ENCODE measurements at places on chromosomes 3 and 15.

DNA sequence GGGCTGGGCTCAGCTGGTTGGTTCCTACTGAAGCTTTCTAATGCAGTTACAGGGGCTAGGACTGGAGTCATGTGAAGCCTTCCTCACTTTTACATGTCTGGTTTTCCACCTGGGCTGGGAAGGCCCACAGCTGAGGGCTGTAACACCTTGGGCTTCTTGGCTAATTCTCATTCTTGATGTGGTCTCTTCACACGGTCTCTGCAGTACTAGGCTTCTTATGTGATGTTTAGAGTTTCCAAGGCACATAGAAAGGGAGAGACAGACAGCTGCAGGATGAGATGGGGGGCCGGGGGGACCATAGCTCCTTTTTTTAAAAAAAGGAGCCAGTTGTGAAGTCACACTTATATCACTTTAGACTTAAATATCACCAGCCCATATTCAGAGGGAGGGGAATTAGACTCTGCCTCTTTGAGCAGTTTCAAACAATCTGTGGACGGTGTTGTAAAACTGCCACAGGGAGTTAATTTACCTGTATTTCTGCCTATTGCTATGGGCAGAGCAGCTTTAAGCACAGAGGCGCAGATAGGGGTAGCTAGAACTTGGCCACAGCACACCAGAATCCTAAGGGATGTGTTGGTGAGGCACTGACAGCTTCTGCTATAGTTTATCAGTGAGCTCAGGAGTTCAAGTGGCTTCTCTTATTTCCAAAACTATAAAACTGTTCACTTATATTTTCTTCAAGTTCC, 46.7 kb downstream of the NKIRAS1 start:
- no peak for ATAC-seq

DNA sequence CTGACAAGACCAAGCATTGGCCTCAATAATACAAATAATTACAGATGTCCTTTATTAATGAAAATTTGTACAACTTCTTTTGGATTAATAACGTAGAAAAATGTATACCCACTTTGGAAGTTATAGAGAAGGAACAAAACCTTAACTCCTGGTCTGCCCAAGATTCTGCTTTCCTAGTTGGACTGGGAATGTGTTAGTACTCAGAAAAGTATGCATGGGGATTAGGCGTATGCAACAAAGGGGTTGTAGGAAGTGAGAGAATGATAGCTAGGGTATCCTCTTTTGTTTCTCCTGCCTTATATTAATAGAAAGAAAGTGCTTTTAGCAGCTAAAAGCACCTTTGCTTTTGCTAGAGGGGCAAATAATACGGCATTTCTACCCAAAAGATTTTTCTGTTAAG, 116.2 kb upstream of the LRRFIP2 start:
- no peak for ATAC-seq

- no peak for ATAC-seq
These were observed 2.6 kb downstream of the SMAD3 start for GRCh38 chr15:67067930-67068551.

DNA sequence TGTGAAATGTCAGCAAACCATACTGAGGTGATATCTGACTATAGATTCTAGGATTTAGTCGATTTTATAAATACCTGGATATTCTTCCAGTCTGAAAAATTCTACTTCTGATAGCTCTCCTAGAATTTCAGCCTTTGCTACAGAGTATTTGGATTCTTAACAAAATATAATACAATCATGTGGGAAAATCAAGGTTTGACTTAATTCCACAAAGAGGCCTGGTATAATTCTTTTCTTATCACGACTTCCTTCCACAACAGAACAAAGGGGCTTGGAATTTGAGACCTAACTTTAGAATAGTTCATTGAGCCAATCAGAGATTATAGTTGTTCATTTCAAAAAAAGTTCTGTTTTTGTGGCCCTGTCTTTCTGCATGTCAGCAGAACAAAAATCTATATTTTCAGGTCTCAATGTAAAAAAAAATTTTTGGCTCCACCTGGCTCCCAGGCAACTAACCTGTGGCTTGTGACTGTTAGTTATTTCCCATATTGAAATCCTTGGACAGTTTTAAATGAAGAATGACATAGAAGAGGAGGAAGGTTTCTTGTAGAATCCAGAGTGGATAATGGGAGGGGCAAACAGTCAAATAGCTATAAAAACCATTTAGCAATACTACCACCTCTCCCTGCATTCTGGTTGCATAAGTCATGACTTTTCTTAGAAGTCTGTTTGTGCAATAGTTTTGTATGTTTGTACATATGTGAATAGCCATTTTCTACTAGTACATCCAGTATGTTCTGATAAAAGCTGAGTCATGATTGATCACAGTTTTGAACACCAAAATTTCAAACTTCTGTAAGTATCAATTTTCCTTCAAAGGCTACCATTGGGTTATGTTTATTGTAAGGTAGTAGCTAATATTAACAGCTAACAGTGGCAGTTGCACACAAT, 4.0 kb downstream of the TM4SF1 start:
- ATAC-seq: no peak

DNA sequence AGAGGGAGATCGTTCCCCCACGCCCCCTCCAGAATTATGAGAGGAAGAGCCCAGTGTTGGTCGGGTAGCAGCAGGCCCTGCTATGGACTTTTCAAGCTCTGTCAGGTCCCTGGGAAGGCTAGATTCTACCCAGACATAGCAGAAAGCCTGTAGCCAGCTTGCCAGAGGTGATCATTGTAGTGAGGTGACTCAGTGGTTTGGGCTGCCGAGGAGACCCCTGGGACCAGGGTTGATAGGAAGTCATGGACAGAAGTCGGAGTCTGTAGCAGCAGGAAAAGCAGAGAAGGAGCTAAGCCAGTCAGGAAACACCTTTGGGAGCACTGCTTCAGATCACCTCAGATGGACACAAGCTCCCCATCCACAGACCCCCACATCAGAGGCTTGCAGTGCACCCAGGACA, 67.7 kb downstream of the CCNL1 start:
- ATAC-seq: no peak

- ATAC-seq: no peak
These were observed 38.6 kb downstream of the PDZRN3 start for GRCh38 chr3:73586190-73586589.

- no peak for ATAC-seq
These were observed 504.9 kb upstream of the SEMA6D start for GRCh38 chr15:47212222-47213010.

DNA sequence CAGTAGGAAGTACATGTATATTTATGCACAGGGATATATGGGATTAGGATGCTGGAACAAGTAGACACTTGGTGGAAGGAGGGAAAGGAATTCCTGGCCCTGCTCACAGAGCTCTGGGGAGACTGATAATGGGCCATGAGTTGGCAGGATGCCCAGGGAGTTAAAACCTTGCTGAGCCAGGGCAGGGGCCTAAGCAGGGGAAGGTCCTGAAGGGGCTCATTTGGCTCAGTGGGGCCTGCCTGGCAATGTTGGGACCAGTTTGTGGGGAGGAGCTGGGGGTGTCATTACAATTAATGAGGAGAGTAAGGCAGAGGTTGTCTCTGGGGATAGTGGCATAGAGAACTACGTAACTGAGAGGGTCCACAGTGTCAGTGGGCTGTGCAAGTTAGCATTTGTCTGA, 124.2 kb upstream of the ADPGK start:
- no peak for ATAC-seq

DNA sequence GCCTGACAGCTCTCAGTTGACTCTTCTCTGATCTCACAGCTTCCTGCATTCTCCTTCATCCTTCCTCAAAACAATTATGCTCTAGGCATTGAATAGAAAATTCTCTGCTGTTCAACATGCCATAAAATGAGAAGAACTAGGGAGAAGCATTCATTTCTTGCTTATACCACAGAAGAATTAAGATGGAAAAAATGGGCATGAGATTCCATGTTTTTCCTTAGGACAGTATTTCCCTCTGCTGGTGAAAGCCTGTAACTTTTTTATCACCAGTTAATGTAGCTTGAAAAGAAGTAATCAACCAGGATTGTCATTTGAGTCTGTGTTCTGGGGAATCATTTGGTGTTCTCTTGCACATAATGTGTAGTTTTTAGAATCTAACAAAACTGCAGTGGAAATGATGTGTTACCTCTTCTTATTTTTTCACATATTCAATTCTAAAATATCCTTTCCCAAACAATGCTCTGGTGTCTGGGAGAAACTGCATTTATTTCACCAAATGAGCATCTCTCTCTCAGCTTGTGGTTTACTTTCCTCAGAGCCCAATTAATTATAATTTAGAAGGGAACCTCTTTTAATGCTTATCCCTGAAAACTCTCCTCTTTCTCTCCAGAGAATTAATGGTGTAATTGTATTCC, 92.8 kb upstream of the DCBLD2 start:
- ATAC-seq: no peak

DNA sequence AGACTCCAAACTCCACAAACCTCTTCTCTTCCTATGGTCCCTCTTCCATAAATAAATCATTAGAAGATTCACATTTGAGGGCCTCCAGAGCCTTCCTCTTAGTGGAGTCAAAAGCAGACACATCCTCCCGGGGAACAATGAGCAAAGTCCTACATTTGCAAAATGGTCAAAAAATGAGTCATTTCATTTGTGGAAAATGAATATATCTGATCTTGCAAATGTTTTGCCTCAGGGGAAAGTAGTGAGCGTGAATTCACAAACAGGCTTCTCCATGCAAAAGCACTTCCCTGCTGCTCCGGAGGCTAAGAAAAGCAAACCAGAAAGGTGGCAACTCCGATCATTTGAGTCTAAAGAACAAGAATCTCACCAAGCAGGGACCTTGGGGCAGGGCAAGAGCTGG, 86.7 kb upstream of the IQSEC1 start:
- no peak for ATAC-seq

- no peak for ATAC-seq
These were observed 21.9 kb upstream of the ST3GAL6 start for GRCh38 chr3:98741121-98741716.

GRCh38 chr15:62896969-62897486, 145.5 kb upstream of the TPM1 start:
- ATAC-seq: peak; percentile 88

DNA sequence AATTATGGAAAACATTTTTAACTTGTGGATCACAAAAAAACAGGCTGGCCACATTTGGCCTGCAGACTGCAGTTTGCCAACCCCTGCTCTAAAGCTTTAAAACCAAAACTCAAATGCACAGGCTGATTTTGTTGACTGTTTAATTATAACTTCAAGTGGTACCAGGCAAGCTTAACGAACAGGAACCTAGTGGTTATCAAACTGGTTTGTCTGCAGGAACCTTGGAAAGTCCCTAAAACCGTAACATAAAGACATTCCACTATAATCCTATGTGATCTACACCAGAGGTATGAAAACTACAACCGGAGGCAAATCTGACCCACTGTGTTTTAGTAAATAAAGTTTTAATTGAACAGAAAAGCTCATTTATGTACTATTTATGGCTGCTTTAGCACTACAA, 52.4 kb downstream of the TBL1XR1 start:
- no peak for ATAC-seq

GRCh38 chr3:78140866-78141265, 1101.0 kb downstream of the ROBO2 start:
- no peak for ATAC-seq

- ATAC-seq: peak; percentile 68
These were observed 11.7 kb downstream of the BCL2L10 start for GRCh38 chr15:52100807-52101442.

DNA sequence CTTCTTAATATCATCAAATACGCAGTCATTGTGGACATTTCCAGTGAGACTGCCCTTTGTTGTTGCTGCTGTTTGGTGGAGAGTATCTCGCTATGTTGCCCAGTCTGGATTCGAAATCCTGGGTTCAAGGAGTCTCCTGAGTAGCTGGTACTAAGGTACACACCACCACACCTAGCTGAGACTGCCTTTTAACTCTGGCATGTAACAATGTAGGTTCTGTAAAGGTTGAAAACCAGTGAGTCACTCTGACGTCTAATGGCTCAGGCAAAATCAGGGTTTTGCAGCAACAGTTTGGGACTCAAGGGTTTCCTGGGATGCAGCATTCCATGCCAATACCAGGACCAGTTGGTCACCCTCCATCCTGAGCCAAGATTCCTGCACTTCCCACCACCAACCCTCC, 52.2 kb downstream of the AQP9 start:
- no peak for ATAC-seq

- no peak for ATAC-seq
These were observed 516.2 kb downstream of the SHQ1 start for GRCh38 chr3:72332036-72332435.

DNA sequence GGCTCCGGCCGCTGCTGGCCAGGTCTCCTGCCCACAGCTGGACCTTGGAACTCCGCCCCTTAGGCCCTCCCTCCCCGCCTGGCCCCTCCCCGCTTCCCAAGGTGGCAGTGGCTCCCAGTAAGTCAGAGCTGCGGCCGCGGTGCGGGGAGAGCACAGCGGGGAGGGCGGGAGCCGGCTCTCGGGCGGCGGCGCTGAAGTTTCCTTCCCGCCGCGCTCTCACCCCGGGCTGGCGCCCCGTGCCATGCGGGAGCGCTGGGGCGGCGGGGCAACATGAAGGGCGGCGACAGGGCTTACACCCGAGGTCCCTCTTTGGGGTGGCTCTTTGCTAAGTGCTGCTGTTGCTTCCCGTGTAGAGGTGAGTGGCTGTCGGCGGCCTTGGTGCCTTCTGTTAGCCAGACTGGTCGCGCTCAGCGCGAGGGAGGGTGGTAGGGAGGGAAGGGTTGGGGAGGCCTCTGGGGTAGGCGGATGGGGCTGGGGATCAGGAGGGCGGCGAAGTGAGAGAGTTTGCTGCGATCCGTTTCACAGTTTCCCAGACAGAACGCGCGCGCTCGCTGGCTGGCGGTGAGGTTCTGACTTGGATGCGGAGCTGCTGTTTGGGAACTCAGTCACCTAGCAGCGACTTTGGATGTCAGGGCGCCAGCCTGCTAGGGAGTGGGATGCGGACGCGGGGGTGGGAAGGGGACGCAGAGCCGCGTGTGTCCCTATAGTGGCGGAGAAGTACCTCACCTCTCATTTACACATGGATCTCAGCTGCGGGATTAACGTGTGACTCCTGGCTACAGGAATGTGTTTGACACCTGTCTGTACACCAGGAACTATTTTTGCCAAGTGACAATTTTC, 145.5 kb upstream of the UMPS start:
- peak; percentile 94 for ATAC-seq

- no peak for ATAC-seq
These were observed 25.7 kb downstream of the ZNF35 start for GRCh38 chr3:44674211-44674610.

- ATAC-seq: no peak
These were observed 37.4 kb upstream of the FBXL22 start for GRCh38 chr15:63559753-63560152.

DNA sequence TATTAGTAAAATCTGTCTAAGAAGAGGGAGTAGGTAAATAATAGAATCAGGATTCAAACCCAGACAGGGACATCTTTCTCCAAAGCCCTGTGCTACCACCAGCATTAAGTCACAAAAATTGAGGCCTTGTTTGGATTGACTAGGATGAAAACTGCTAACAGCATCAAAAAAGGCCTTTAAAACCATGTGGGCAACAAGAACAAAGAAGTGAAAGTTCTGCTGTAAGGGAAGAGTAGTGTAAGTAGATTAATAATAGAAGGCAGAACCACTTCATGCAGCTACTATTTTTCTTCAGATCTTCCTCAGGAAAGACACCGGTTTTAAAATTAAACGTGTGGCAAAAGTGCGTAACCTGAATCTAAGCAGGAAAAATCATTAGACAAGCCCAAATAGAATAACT, 15.3 kb upstream of the KBTBD12 start:
- no peak for ATAC-seq
